Neuronal stem cell (in vitro differentiated cells): ENCODE measurements at places on chromosomes 6 and 20.

GRCh38 chr6:36651659-36652379 lies 26.7 kb upstream of the CDKN1A start:
- no peaks in the 10 kb centered on the region for H3K27me3 ChIP-seq
- no peak overlapping the region for H3K4me3 ChIP-seq
- H3K4me1 ChIP-seq = peaks cover 20% of the 10 kb centered on the region
- DNase-seq = no peak
- H3K27ac ChIP-seq = no peak overlapping the region

DNA sequence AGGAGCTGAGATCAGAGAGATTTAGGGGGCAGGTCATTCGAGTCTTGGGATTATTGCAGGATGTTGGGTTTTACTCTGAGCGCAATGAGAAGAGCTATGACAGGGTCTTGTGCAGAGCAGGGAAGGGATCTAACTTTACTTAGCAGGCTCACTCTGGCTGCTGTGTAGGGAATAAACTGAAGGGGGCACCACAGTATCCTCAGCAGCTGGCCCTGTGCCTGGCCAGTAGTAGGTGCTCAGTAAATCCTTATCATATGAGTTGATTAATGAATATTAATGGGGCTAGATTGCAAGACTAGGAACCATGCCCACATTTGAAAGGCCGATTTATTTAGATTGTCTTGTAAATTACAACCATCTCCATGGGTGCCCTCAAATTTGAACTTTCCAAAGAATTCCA lies 4.6 kb upstream of the MDGA1 start:
- H3K4me3 ChIP-seq = no peak overlapping the region
- peaks cover 29% of the 10 kb centered on the region for H3K4me1 ChIP-seq
- H3K27ac ChIP-seq = no peak overlapping the region
- DNase-seq = no peak
- H3K36me3 ChIP-seq = no peaks in the 10 kb centered on the region
- no peaks in the 10 kb centered on the region for H3K27me3 ChIP-seq

DNA sequence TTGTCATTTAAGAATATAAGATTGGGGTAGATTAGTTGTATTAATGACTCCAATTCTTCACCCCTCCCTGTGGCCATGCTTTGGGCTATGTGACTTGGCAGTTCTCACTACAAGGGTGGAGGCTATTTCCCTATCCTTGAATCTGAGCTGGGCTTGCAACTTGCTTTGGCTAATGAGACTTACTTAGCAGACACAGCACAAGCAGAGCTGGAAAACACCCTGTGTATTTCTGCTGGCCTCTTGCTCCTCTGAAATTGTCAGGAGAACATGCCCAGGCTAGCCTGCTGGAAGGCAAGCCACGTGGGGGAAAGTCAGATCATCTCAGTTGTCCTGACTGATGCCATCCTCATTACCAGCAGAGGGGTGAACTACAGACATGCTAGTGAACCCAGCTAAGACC lies 126.5 kb upstream of the HDGFL1 start:
- no peaks in the 10 kb centered on the region for H3K36me3 ChIP-seq
- H3K4me3 ChIP-seq = no peak overlapping the region
- H3K4me1 ChIP-seq = peaks cover 9% of the 10 kb centered on the region
- DNase-seq = no peak
- H3K27me3 ChIP-seq = no peaks in the 10 kb centered on the region

- H3K4me1 ChIP-seq = peaks cover 2% of the 10 kb centered on the region
- no peak overlapping the region for H3K4me3 ChIP-seq
- H3K27me3 ChIP-seq = no peaks in the 10 kb centered on the region
- H3K27ac ChIP-seq = no peak overlapping the region
- no peak for DNase-seq
These were observed 194.8 kb downstream of the SLC35F1 start for GRCh38 chr6:118101831-118102345.

GRCh38 chr6:100366419-100366818 lies 98.3 kb downstream of the SIM1 start:
- H3K4me1 ChIP-seq = no peaks in the 10 kb centered on the region
- H3K27me3 ChIP-seq = no peaks in the 10 kb centered on the region
- no peak for DNase-seq
- no peak overlapping the region for H3K27ac ChIP-seq

GRCh38 chr6:111263837-111264236 lies 176.5 kb downstream of the SLC16A10 start:
- H3K27ac ChIP-seq = no peak overlapping the region
- H3K36me3 ChIP-seq = peaks cover 61% of the 10 kb centered on the region
- H3K4me3 ChIP-seq = no peak overlapping the region
- H3K27me3 ChIP-seq = no peaks in the 10 kb centered on the region

- no peak for DNase-seq
- no peaks in the 10 kb centered on the region for H3K4me1 ChIP-seq
- H3K36me3 ChIP-seq = no peaks in the 10 kb centered on the region
- peaks cover 4% of the 10 kb centered on the region for H3K27me3 ChIP-seq
- no peak overlapping the region for H3K4me3 ChIP-seq
These were observed 50.5 kb downstream of the CRYBG1 start for GRCh38 chr6:106411056-106411455.
